ENCODE measurements at places on chromosomes 4 and X. TPM values are rescaled to one million over a fixed set of nuclear protein-coding genes. Genes with fewer than 3 reads are reported as not detected.

Gene HMGN5
- 0.34 TPM for total RNA-seq

Gene GAGE12J
- not detected for total RNA-seq

Gene ASMT
- not detected for total RNA-seq

Gene RIBC1
- total RNA-seq, result 0.50 TPM

Gene CPZ
- total RNA-seq, result 0.21 TPM

Gene GAGE12D
- total RNA-seq, result not detected

Gene PPA2
- total RNA-seq, result 117 TPM

Gene DCAF4L1
- total RNA-seq, result 0.36 TPM

Gene CRMP1
- under 0.01 TPM for total RNA-seq

Gene NPFFR2
- total RNA-seq, result not detected

Gene GAGE2A
- total RNA-seq, result not detected

Gene UGT2A3
- not detected for total RNA-seq

Gene POF1B
- 2.4 TPM for total RNA-seq

Gene BMP3
- under 0.01 TPM for total RNA-seq

Gene CT45A2
- not detected for total RNA-seq

Gene GPC4
- 0.34 TPM for total RNA-seq

Gene MAGEB10
- total RNA-seq, result not detected

Gene TSR2
- 15.2 TPM for total RNA-seq

Data from nasal cavity respiratory epithelium epithelial cell of viscerocranial mucosa (primary cell).